Type B pancreatic cell (in vitro differentiated cells): ENCODE measurements at places on chromosomes 11 and 22.

DNA sequence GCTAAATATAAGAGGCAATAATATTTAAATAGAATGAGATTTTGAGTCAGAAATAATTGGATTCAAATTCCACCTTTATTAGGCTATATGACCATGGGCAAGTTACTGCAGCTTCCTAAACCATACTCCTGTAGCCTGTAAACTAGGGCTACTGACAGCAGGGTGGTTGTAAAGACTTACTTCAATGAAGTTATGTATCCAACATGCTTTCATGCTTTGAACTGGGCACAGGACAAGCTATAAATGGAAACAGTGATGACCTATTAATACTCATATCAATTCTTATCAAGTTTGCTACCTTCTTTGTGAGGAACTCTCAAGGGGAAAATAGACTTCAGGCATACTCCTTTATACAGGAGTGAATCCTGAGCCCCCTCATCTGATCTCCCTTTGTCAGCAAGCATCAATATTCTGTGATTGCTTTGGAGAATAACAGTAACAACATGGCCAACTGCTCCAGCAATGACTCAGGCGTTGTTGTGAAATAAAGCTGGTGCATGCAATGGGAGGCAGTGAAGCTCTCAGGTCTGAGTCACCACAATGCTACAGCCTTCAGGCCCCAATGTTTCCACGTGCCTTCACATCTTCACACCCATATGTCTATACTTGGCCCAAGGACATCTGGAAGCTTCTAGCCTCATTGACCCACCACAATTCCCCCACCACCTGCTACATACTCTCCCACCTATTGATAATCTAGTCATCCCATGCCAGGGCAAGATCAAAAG lies 102.5 kb downstream of the KCNA4 start:
- no peaks in the 10 kb centered on the region for H3K36me3 ChIP-seq
- DNase-seq = no peak
- no peaks in the 10 kb centered on the region for H3K27me3 ChIP-seq
- H3K27ac ChIP-seq = no peak overlapping the region
- no peaks in the 10 kb centered on the region for H3K4me1 ChIP-seq

DNA sequence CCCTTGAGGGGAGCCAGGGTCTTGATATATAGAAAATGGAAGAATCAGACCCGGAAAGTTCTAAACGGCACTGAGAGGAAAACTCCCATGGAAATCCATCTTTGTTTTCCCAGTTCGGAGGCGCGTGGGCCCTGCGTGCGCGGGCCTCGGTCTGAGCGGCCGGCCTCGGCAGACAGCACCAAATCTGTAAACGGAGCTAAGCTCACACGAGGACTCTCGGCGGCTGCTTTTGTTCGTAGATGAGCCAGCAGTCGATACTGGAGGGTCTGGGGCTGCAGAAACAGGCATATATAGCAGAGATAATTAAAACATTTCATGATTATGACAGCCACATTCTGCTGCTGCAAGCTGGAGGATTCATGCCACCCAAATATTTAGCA lies 68.5 kb upstream of the PPARA start:
- no peak overlapping the region for H3K27ac ChIP-seq
- no peak overlapping the region for H3K4me3 ChIP-seq
- no peak for DNase-seq

DNA sequence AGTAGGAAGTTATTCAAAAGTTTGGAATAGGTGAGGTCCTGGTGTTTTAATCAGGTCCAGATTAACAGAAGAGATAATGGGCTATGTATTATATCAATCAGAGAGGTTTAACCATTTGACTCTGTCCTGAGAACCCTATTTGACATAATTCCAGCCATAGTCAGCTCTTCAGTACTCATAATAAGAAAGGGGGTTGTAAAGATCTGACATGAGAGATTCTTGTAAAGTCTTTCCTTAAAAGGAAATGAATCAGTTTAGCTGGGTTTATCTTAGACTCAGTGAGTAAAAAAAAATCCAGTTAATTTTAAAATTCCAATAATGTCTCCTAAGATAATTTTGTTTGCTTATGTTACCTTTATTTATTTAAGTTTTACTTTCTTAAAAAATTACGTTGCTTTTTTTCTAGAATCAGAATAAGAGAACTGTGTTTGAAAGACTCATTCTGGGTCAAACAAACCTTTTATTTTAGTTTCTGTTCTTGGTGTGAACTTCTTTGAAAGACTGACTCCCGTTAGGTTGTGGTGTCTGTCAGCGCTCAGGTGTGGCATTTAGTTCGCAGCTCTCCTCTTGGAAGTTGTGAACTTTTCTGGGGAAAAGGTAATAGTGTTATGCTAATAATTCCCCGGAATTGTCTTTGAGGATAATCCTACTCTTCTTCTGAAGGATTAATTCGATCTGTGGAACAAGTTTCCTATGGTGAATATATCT lies 20.5 kb downstream of the NUCB2 start:
- peaks cover 11% of the 10 kb centered on the region for H3K36me3 ChIP-seq
- no peak for DNase-seq
- H3K4me3 ChIP-seq = no peak overlapping the region

DNA sequence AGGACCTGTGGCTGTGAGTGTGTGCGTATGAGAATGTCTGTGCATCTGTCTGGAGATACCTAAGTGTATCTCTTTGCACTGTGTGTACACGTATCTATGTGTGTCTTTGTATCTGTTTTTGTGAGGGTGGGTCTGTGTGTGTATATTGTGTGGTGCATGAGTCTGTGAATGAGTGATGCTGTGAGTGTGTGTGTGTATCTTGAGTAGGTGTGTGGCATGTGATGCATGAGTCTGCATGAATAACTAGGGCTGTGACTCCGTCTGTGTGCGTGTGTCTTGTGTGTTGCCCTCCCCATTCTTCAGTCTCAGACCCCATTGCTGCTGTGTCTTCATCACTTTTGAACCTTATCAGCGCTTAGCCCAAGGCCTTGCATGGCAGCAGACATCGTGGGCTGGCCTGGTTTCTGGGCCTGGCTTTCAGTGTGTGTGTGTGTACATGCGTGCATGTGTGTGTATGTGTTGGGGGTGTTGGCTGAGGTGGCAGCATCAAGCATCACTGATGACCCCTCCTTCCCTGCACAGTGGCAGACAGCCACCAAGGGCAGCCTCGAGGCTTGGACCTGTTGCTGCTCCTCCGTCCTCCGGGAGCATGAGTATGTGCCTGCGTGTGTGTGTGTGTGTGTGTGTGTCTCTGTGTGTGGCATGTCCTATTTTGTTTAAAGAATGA lies 1.4 kb downstream of the SGSM1 start:
- no peak for DNase-seq
- peaks cover 9% of the 10 kb centered on the region for H3K27me3 ChIP-seq
- H3K36me3 ChIP-seq = no peaks in the 10 kb centered on the region
- H3K27ac ChIP-seq = peak overlapping the region; percentile 48

DNA sequence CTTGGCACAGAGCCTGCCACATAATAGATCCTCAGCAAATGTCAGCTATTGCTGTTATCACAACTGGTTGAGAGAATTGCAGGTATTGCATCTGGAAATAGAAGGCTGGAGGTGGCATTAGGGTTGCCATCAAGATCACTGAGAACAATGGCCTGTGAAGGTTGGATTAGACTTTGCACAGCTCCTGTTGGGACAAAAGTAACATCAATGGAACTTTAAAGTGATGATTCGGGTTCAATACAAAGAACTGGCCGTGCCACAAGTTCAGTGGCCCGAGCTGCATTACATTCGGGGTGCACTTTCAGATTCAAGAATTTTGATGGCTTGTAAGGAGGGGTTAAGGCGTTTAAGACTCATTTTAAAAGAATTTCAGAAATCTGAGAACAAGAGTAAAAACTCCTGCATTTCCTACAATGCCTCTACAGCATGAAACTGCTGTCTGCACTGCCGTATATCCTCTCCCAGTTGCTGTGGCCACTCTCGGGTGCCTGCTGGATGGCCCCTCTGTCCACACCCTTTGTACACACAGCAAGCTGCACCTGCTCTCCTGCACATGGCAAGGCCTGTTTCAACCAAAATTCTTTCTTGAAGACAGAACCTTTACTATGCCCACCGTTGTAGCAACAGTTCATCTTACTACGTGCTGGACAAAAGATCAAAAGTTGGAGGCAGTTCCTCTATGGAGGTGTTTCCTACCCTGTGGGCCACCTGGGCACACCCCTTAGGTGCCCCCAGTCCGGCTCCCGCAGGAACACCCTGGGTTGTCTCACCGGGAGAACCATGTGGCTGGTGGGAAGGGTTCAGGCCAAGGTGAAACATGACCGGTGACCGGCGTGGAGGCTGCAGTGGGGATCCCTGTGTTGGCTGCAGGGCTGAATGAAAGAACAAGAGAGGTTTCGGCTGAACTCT lies 17.5 kb upstream of the SHANK2 start:
- no peaks in the 10 kb centered on the region for H3K36me3 ChIP-seq
- H3K4me1 ChIP-seq = peaks cover 26% of the 10 kb centered on the region
- peak overlapping the region; percentile 8 for H3K27ac ChIP-seq
- peaks cover 3% of the 10 kb centered on the region for H3K27me3 ChIP-seq
- DNase-seq = peak; percentile 61
- H3K4me3 ChIP-seq = no peak overlapping the region

DNA sequence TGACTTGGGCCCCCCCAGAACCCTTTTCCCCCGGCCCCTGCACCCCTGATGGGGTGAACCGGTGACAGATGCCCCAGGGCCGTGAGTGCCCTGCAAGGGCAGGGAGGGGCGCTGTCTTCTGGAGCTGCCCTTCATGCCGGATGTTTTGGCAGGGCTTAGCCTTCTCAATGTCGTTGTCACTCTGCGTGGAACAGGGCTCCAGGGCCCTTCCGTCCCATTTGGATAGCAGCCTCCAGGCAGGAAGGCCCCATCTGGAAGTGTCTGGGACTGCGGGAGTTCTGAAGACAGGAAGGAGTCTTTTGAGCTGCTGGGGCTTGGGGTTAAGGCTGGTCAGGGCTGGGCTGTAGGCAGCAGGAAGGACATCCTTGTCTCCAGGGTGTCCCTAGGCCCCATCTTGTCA lies 4.6 kb downstream of the FRMD8 start:
- H3K27me3 ChIP-seq = no peaks in the 10 kb centered on the region
- peaks cover 5% of the 10 kb centered on the region for H3K36me3 ChIP-seq
- peak overlapping the region; percentile 57 for H3K4me3 ChIP-seq

DNA sequence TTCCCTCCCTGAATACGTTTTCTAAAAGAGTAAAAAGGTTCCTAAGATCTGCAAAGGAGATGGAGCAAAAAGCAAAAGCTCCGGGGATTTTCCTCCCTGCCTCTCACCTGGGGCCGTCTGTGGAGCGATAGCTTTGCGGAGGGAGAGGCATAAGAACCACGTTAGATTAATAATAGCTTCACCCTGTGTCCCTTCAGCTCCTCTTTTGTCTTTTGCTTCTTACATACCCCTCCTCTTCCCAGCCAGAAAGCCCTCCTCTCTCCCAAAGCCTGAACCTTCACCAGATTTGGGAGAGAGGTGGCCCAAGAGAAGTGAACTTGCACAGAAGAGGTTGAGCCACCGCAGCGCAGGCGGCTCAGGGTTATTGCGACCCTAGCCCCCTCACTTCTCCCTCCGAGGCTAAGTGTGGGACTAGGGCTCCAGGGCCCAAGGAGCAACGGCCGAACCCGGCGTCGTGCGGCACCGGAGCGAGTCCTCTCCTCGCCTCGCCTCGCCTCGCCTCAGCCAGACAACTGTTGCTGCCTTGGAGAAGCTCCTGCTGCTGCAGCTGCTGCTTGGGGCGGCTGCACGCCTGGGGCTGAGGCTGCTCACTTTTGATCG lies 97.6 kb upstream of the HSD17B12 start:
- H3K4me1 ChIP-seq = peaks cover 7% of the 10 kb centered on the region
- no peak overlapping the region for H3K27ac ChIP-seq
- H3K4me3 ChIP-seq = no peak overlapping the region
- no peaks in the 10 kb centered on the region for H3K36me3 ChIP-seq
- DNase-seq = no peak

DNA sequence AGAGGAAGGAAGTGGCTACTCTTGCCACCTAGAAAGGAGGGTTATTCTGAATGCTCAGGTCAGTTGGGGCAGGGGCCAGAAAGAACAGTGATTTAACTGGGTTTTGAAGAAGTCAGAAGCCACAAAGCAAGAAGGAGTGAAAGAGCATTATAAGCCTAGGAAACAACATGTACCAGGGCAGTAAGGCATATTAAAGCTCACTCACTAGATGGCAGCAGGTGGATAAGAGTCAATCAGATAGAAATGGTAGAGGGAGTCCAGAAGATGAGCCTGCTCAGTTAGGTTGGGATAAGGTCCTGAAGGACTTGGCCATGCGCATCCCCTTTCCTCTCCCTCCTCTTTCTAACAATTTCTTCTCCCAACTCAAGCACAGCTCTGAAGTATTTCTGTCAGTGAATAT lies 22.0 kb upstream of the PATE1 start:
- no peak overlapping the region for H3K27ac ChIP-seq
- H3K36me3 ChIP-seq = no peaks in the 10 kb centered on the region
- no peak for DNase-seq
- H3K4me1 ChIP-seq = no peaks in the 10 kb centered on the region
- no peak overlapping the region for H3K4me3 ChIP-seq

DNA sequence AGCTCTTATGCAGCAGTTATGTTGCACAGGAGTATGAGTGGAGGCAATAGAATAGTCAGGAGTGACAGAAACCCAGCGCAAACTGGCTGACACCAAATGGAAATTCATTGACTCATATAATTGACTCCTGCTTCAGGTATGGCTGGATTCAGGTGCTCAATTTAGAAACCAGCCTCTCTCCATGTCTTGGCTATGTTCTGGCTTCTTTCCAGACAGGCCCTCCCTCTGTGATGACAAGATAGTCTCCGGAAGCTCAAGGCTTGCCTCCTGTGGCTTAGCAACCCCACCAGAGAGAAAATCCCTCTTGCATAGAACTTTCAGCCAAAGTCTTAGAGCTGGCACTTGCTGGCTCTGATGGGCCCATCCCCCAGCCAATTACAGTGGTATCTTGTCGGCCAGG lies 28.1 kb upstream of the MN1 start:
- DNase-seq = no peak
- H3K27ac ChIP-seq = no peak overlapping the region
- peaks cover 18% of the 10 kb centered on the region for H3K4me1 ChIP-seq
- H3K27me3 ChIP-seq = peaks cover 5% of the 10 kb centered on the region
- no peaks in the 10 kb centered on the region for H3K36me3 ChIP-seq
- H3K4me3 ChIP-seq = no peak overlapping the region

GRCh38 chr11:61893981-61894380 lies 2.6 kb upstream of the FADS3 start:
- H3K27me3 ChIP-seq = no peaks in the 10 kb centered on the region
- H3K4me3 ChIP-seq = no peak overlapping the region
- no peaks in the 10 kb centered on the region for H3K36me3 ChIP-seq
- no peak for DNase-seq
- H3K27ac ChIP-seq = no peak overlapping the region
